GM12892 (cell line): ENCODE measurements at places on chromosomes 11 and 22.

- DNase-seq = no peak
Observed at GRCh38 chr11:12815129-12815480, 140.9 kb downstream of the TEAD1 start.

DNA sequence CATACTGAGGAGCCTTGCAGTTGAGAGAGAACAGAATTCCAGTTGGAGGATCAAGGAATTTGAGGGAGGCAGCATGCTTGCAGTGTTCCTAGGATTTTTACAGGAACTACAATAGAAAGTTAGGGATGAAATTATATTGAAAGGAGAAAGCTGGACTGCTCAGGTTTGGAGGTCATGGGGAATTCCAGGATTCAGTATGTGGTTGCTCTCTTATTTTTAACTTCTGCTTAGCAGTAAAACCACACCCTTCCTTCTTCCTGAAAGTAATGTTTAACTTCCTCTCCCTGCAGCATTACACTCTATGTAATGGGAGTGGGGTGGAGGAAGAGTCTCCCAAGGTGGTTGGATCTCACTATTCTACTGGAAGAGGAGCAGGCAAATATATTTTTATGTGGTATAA, 31.3 kb downstream of the CTNND1 start:
- DNase-seq = no peak

- DNase-seq = no peak
Observed at GRCh38 chr11:71200761-71201160, 51.6 kb downstream of the SHANK2 start.

DNA sequence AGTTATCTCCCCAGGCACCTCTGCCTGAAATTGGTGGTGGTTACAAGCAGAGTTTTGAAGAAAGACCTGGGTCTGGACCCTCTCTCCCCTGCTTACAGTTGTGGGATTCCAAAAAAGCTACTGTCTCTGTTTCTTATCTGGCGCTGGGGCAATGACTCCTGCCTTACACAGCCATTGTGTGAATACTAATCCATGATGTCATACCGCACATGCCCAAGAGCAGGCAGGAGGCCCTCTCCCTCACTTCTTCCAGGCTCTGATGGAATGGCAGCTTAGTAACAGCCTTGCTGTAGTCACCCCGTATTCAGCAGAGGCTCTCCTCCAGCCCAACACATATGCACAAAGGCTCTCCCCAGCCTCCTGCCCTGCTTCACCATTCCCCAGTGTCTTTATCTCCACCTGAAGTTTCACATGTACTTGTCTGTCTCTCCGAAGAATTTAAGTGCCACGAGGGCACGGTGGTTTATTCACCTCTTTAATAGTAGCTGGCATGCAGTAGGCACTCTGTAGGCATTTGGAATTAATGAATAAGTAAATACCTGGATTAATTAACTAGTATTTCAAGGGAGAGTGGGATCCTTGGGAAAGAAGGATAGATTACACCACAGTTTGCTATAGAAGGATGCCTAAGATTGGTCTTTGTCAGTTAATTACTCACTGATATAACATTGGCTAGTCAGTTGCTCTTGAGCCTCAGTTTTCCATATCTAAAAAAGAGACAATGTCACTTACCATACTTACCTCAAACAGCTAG, 165.6 kb downstream of the ETS1 start:
- DNase-seq = no peak

GRCh38 chr22:27306771-27307170, 494.8 kb downstream of the MN1 start:
- no peak for DNase-seq

- DNase-seq = no peak
Observed at GRCh38 chr11:129192150-129192549, at the start of gene ARHGAP32. ARHGAP32 (minus strand) TSS chr11:129192325; CDS start chr11:129192198, 127 bp downstream.

GRCh38 chr11:47466201-47466600, 17.3 kb upstream of the RAPSN start:
- no peak for DNase-seq

DNA sequence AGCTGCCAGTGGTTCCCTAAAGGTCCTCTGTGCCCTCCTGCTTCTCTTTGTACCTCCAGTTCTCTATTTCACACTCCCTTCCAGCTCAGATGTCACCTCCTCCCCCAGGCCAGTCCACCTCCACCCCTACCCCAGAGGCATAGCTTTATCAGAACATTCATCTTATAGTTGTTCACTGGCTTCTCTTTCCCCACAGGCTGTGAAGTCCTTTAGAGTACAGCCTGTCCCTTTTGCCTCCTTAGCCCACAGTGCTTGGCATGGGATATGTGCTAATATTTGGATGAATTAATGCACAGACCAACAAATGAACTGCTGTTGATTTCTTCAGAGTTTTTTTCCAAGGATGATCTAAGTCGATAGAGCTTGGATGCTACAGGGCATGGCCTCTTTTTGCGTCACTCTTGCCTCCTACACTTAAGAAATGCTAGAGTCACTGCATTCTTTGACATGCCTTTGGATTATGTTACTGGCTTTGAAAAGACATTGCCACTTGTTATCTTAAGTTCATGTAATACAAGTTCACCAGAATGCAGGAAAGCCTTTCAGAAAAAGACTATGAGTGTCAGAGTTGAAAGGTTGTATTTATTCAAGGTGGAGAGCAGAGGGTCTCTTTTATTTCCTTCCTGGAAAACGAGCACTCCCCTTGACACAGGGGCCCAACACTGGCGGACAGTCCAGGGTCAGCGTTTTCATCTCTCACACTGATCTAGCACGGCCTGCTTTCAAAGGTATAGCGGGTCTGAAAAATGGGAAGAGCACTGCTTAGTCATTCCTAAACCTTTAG, 75.7 kb downstream of the PISD start:
- DNase-seq = no peak

- DNase-seq = no peak
Observed at GRCh38 chr22:41288245-41288946, 2.4 kb upstream of the RANGAP1 start.

DNA sequence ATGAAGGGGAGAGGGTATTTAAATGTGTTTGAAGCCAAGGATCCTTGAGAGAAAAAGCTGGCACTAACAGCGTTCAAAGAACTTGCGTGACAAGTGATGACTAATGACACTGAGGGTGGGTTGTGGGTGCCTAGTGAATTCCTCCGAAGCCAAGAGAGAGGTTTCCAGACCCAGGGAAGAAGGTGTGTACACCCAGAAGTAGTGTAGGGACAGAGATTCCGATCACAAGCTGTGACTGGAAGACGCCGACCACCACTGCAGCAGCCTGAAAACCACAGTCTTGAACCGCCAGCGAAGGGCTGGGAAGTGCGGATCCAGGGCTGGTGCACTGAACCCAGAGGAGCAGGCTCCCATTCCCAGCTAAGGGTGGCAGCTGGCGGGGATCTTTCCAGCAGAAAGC, 9.5 kb downstream of the PPARA start:
- no peak for DNase-seq

DNA sequence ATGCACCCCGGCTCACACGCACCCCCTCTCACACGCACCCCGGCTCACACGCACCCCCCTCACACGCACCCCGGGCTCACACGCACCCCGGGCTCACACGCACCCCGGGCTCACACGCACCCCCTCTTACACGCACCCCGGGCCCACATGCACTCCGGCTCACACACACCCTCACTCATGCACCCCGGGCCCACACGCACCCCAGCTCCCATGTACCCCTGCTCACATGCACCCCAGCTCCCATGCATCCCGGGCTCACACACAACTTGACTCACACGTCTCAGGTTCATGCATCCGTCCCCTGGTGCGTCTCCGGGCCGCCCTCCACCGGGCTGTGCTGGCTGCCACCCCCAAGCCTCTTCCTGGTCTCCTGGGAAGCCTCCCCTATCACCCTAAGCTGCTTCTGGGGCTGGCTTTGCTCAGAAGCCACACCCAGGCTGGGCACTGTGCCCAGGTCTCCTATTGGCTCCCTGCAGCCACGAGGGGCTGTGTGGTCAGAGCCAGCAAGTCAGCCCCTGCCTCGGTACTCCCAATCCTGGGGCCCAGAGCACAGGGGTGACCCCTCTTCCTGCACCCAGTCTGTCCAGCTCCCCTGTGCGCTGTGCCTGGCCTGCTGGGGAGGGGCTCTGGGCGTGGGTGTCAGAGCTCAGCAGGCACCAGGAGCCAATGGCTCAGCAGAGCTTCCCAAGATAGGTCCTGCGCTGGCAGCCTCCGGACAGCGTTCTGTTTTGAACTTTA, 16.9 kb downstream of the TSPAN4 start:
- no peak for DNase-seq

GRCh38 chr22:17785185-17786184, 11.2 kb upstream of the BID start:
- DNase-seq = peak; percentile 73

- DNase-seq = peak; percentile 50
Observed at GRCh38 chr11:120660024-120660565, 148.5 kb downstream of the GRIK4 start.

GRCh38 chr11:115502636-115503082, 1.6 kb downstream of the CADM1 start:
- no peak for DNase-seq

- DNase-seq = no peak
Observed at GRCh38 chr22:22605074-22605404, 39.4 kb upstream of the GGTLC2 start.

DNA sequence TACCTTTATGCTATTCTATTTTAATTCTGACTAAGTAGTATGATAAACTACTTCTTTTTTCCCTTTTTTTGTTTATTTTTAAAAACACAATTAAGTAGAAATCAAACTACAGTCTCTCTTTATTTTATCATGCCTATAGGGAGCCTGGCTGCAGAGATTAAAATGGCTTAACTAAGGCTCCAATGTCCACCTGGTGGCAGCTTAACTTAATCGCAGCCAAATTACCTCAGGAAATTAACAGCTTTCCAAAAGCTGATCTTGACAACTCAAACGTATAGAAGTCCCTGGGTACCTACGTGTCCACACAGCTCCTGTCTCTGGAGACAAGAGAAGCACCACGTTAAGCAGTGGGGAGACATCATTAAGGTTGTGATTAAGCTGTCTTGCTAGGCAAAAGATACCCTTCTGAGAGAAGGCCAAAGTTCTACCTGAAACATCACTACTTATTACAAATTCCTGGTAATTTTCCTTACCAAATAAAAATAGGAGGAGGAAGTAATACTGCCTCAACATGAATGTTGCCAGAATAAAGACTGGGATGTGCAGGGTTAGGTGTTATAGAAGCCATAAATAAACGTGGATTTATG, 63.2 kb upstream of the SNX19 start:
- DNase-seq = no peak

GRCh38 chr11:82462608-82463242, 270.9 kb downstream of the FAM181B start:
- no peak for DNase-seq

- no peak for DNase-seq
Observed at GRCh38 chr11:110490886-110491285, 61.1 kb downstream of the FDX1 start.

GRCh38 chr11:353179-353873, 16.0 kb upstream of the B4GALNT4 start:
- no peak for DNase-seq

DNA sequence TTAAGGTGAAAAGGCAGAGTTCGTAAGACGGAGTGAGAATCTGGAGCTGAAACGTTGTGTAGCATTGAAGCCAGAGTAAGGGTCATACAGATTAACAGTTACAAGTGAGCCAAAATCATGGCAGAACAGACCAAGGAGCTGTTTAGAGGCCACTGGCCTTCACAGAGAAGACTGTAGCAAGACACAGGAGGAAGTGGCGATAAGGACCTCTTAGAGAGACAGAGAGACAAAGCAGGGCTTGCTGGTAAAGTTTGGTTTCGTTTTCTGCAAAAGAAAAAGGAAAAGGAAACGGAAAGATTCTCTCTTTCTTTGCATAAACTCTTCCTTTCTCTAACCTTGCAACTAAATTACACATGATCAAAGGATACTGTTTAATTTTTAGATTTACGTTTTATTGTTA, 83.0 kb downstream of the AASDHPPT start:
- no peak for DNase-seq

GRCh38 chr22:44330188-44330743, 17.5 kb upstream of the SHISAL1 start:
- DNase-seq = no peak

GRCh38 chr11:61123775-61124571, 21.7 kb downstream of the CD5 start:
- no peak for DNase-seq

GRCh38 chr11:36237391-36237790, 51.8 kb downstream of the COMMD9 start:
- DNase-seq = no peak

DNA sequence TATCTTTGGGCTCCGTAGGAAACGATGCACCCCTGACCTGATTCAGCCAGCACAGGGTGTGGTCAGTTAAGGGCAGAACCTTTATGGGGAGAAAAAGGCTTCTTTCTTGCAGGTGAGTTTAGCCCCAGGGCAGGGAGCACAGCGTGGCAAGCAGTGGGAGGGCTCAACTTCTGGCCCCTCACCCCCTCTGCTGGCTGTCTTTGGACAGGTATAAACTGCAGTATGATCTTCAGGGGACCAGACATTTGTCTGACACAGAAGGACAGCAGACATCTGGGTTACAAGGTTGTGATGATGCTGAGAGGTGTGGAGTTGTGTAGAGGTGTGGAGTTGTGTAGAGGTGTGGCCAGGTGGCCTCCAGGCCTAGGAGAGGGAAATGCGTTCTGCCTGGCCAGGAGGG, 324.0 kb upstream of the PLET1 start:
- no peak for DNase-seq

DNA sequence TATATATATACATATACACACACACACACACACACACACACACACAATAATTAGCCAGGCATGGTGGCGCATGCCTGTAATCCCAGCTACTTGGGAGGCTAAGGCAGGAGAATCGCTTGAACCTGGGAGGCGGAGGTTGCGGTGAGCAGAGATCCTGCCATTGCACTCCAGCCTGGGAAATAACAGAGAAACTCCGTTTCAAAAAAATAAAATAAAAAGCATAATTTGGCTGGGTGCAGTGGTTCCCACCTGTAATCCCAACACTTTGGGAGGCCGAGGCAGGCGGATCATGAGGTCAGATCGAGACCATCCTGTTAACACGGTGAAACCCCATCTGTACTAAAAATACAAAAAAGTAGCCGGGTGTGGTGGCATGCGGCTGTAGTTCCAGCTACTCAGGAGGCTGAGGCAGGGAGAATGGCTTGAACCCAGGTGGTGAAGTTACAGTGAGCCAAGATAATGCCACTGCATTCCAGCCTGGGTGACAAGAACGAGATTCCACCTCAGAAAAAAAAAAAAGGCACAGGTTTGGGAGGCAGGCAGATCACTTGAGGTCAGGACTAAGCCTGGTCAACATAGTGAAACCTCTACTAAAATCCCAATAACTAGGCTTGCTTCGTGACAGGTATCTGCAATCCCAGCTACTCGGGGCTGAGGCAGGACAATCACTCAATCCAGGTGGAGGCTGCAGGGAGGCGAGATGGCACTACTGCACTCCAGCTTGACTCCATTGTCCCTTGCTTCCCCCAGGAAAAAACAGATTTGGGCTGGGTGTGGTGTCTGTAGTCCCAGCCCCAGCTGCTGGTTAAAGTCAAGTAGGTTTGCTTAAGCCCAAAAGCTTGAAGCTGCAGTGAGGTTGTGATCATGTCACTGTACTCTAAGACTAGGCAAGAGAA, 11.8 kb upstream of the WDR74 start:
- no peak for DNase-seq

- DNase-seq = no peak
Observed at GRCh38 chr11:31240340-31240904, 129.1 kb downstream of the DCDC1 start.

GRCh38 chr22:45212992-45213751, 27.5 kb downstream of the KIAA0930 start:
- DNase-seq = no peak

- no peak for DNase-seq
Observed at GRCh38 chr22:42945736-42946135, 69.2 kb downstream of the PACSIN2 start.

GRCh38 chr11:37947821-37948220, 1349.8 kb upstream of the RAG2 start:
- DNase-seq = no peak

- DNase-seq = no peak
Observed at GRCh38 chr11:72780296-72781062, 13.4 kb downstream of the STARD10 start.
